ENCODE measurements at places on chromosomes 7 and 10. TPM values are rescaled to one million over a fixed set of nuclear protein-coding genes. Genes with fewer than 3 reads are reported as not detected.
A peak's percentile ranks its signal among the peaks of the same experiment; 100 is the strongest.

GRCh38 chr7:5621776-5622175 lies 159.7 kb downstream of the RNF216 start:
- H3K4me3 ChIP-seq = no peak overlapping the region
- H3K4me1 ChIP-seq = peaks cover 13% of the 10 kb centered on the region
- H3K27ac ChIP-seq = no peak overlapping the region
- H3K36me3 ChIP-seq = peaks cover 37% of the 10 kb centered on the region

The NYAP1 gene
- 6.0 TPM for polyA plus RNA-seq

- H3K4me1 ChIP-seq = no peaks in the 10 kb centered on the region
- peak; percentile 57 for DNase-seq
- H3K27ac ChIP-seq = no peak overlapping the region
- H3K36me3 ChIP-seq = no peaks in the 10 kb centered on the region
- no peak overlapping the region for H3K4me3 ChIP-seq
- 0 out of 2 replicates have a peak, but pooled peaks cover 4% of the 10 kb centered on the region for H3K27me3 ChIP-seq
Measured at GRCh38 chr7:50359995-50360925, 55.7 kb downstream of the IKZF1 start.

The NAT16 gene
- polyA plus RNA-seq = 0.64 TPM

- no peak overlapping the region for H3K4me3 ChIP-seq
- no peak for DNase-seq
- no peaks in the 10 kb centered on the region for H3K36me3 ChIP-seq
- H3K27me3 ChIP-seq = no peaks in the 10 kb centered on the region
- no peak overlapping the region for H3K27ac ChIP-seq
- no peaks in the 10 kb centered on the region for H3K4me1 ChIP-seq
Measured at GRCh38 chr10:47165711-47166404, 134.1 kb upstream of the GDF10 start.

- peak; percentile 87 for DNase-seq
- H3K4me1 ChIP-seq = peaks cover 58% of the 10 kb centered on the region
- peak overlapping the region; percentile 94 for H3K27ac ChIP-seq
Measured at GRCh38 chr10:79159785-79160184, 91.0 kb downstream of the ZMIZ1 start.

The KCNH2 gene
- 6.4 TPM for polyA plus RNA-seq

DNA sequence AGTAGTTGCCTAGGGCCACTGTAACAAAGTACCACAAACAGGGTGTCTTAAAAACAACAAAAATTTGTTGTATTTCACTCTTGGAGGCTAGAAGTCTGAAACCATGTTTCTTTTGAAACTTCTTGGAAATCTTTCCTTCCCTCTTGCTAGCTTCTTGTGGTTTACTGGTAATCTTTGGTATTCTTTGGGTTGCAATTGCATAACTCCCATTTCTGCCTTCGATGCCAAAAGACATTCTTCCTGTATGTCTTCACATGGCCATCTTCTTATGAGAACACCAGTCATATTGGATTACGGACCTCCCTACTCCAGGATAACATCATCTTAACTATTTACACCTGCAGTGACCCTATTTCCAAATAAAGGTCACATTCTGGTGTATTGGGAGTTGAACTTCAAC lies 357.4 kb downstream of the PPP1R3A start:
- no peaks in the 10 kb centered on the region for H3K27me3 ChIP-seq
- H3K27ac ChIP-seq = no peak overlapping the region
- H3K36me3 ChIP-seq = no peaks in the 10 kb centered on the region
- no peak for DNase-seq
- no peaks in the 10 kb centered on the region for H3K4me1 ChIP-seq

The KEL gene
- 0.05 TPM for polyA plus RNA-seq

Measured in SK-N-SH (cell line).